ENCODE measurements at places on chromosomes 1 and 21. TPM values are rescaled to one million over a fixed set of nuclear protein-coding genes. Genes with fewer than 3 reads are reported as not detected.

- DNase-seq: no peak
- H3K4me3 ChIP-seq: peak overlapping the region; percentile 89
- peak overlapping the region; percentile 86 for H3K27ac ChIP-seq
- no peaks in the 10 kb centered on the region for H3K27me3 ChIP-seq
- H3K4me1 ChIP-seq: peaks cover 33% of the 10 kb centered on the region
Observed at GRCh38 chr1:27489501-27489972, 430 bp downstream of the WASF2 start.

DNA sequence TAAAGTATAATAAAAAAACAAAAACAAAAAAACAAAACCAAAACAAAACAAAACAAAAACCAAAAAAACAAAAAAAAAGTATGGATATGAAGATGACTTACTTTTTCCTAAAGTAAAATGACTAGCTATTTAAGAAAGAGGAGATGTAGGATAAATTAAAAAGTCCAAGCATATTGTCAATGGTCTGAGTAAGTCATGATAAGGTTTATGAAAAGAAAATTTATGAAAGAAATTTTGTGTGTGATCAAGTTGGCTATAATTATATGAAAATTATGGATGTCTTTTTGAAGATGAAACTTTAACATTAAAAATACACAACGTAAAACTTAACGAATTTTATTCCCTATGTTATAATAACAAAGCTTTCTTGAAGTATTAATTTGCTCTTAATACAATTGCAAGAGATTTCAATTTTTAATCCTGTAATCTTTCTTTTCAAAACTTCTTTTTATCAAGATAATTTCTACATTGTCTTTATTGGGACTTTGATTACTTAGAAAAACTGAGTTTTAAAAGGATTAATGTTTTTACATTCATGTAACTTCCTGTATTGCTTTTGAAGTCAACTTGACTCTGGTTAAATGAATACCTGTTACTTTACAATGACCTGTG is 200.9 kb upstream of the IVNS1ABP start:
- no peak for DNase-seq
- no peaks in the 10 kb centered on the region for H3K27me3 ChIP-seq
- peaks cover 2% of the 10 kb centered on the region for H3K36me3 ChIP-seq
- H3K27ac ChIP-seq: no peak overlapping the region

- H3K4me1 ChIP-seq: peaks cover 2% of the 10 kb centered on the region
- DNase-seq: no peak
- no peaks in the 10 kb centered on the region for H3K36me3 ChIP-seq
- no peak overlapping the region for H3K27ac ChIP-seq
- H3K27me3 ChIP-seq: no peaks in the 10 kb centered on the region
- no peak overlapping the region for H3K4me3 ChIP-seq
Observed at GRCh38 chr21:35617491-35617890, 442.8 kb downstream of the SETD4 start.

DNA sequence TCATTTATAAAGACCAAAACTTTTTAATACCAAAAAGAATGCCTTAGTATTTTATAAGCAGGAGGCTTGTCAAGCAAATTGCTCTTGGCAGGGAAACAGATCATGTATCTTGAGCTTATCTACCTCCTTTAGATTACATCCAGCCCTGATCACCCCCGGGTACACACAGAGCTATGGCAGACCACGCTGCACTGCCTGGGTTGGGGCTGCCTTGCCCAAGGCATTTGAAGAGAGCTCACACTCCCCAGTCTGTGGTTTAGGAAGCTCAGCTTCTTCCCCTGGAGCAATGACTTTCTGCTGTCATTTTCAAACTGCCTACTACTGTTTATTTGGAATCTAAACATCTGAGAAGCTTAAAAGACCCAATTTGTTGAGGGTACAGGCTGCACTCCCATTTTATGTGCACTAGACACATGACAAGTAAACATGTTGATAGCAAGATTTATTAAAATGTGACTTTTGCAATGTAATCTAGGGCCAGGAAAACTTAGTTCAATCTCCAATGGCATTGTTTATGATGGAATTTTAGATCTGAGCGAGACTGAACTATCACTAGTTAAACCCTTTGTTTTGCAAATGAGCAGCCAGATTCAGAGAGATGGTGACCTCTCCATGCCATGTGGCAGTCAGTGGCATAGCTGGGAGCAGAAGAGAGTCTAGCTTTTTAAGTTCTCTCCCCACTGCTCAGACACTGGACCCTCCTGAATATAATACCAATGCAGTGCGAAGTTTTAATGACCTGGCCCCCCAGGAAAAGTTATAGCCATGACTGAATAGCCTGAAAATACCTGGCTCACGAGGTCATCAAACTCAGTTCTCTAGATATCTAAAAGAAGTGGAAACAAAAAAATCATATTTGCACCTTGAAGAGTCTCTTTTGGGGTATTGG is 214.9 kb downstream of the HLX start:
- no peak overlapping the region for H3K4me3 ChIP-seq
- no peak for DNase-seq
- no peaks in the 10 kb centered on the region for H3K36me3 ChIP-seq
- H3K27ac ChIP-seq: no peak overlapping the region
- no peaks in the 10 kb centered on the region for H3K4me1 ChIP-seq
- H3K27me3 ChIP-seq: peaks cover 3% of the 10 kb centered on the region

GRCh38 chr1:175618559-175618958 is 124.8 kb downstream of the TNR start:
- DNase-seq: peak; percentile 34
- H3K36me3 ChIP-seq: no peaks in the 10 kb centered on the region
- no peak overlapping the region for H3K27ac ChIP-seq
- H3K4me1 ChIP-seq: peaks cover 14% of the 10 kb centered on the region
- H3K4me3 ChIP-seq: no peak overlapping the region
- H3K27me3 ChIP-seq: peaks cover 2% of the 10 kb centered on the region

GRCh38 chr1:48203287-48203900 is 19.1 kb upstream of the SLC5A9 start:
- peaks cover 4% of the 10 kb centered on the region for H3K4me1 ChIP-seq
- H3K27ac ChIP-seq: no peak overlapping the region
- DNase-seq: no peak
- peaks cover 2% of the 10 kb centered on the region for H3K27me3 ChIP-seq

GRCh38 chr1:94434365-94435045 is 16.3 kb downstream of the ABCD3 start:
- no peaks in the 10 kb centered on the region for H3K27me3 ChIP-seq
- H3K27ac ChIP-seq: no peak overlapping the region
- peaks cover 18% of the 10 kb centered on the region for H3K36me3 ChIP-seq
- DNase-seq: no peak
- peaks cover 29% of the 10 kb centered on the region for H3K4me1 ChIP-seq

DNA sequence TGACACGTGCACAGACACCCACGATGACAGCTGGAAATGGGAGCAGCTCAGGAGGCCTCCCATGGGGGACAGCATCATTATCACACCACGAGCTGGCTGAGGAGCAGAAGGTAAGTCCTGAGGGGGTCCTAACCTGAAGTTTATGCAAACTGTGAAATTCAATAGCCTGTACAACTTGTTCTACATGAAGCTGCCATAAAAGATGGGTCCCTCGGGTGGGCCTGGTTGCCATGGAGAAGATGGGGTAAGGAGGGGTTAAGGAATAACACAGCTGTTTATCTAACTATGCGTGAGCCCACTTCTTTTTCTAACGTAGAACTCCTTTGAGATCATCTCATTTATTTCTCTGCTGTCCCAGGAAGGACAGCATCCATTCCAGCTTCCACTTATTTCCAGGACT is 163.4 kb upstream of the CD34 start:
- no peak overlapping the region for H3K4me3 ChIP-seq
- no peak overlapping the region for H3K27ac ChIP-seq
- no peaks in the 10 kb centered on the region for H3K27me3 ChIP-seq
- H3K4me1 ChIP-seq: no peaks in the 10 kb centered on the region
- H3K36me3 ChIP-seq: no peaks in the 10 kb centered on the region
- DNase-seq: no peak

GRCh38 chr1:112665857-112666256 is 8.6 kb upstream of the MOV10 start:
- no peaks in the 10 kb centered on the region for H3K27me3 ChIP-seq
- H3K4me1 ChIP-seq: peaks cover 33% of the 10 kb centered on the region
- no peak overlapping the region for H3K4me3 ChIP-seq

DNA sequence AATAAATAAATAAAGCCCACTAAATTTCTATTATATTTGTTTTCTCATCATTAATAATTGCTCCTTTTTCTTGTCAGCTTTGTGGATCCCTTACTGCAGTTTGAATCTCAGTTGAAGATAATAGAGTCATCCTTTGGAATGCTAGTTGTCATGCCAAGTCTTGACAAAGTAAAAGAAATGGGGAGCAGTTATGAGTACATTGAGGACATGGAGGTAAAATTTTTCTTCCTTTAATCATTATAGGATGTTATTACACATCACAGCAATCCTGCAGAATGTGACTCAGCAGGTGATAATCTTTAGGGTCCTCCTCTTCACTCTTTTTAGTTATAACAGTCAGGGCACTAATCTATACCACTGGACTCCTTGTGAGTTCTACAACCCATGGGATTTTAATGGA is 24.1 kb downstream of the MROH9 start:
- no peaks in the 10 kb centered on the region for H3K36me3 ChIP-seq
- H3K27ac ChIP-seq: no peak overlapping the region
- H3K4me3 ChIP-seq: no peak overlapping the region
- peaks cover 25% of the 10 kb centered on the region for H3K27me3 ChIP-seq
- H3K4me1 ChIP-seq: no peaks in the 10 kb centered on the region

DNA sequence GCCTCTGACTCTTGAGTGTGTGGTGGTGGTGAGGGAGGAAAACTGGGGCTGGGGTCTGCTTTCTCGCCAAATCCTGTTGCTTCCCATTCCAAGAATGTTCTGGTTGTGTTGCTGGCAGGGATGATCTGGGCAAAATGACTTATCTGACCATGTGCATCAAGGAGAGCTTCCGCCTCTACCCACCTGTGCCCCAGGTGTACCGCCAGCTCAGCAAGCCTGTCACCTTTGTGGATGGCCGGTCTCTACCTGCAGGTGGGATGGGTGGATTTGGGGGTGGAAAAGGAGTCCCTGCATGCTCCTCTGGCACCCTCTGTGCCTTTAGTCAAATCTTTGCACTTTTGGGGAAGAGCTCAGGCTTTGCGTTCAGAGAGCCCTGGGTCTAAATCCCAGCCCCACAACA is 18.1 kb downstream of the CYP4B1 start:
- peaks cover 1% of the 10 kb centered on the region for H3K27me3 ChIP-seq
- no peaks in the 10 kb centered on the region for H3K4me1 ChIP-seq
- no peak for DNase-seq

DNA sequence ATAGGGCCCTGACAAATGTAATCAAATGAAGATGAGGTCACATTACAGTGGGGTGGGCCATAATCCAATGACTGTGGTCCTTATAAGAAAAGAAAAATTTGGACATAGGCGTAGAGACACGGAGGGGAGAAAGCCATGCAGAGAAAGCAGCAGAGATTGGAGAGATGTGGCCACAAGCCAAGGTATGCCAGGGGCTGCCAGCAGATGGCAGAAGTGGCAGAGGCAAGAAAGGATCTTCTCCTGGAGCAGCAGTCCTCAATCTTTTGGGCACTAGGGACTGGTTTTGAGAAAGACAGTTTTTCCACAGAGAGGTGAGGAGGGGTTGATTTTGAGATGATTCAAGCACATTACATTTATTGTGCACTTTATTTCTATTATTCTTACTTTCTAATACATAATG is 355.1 kb downstream of the NPHP4 start:
- no peak overlapping the region for H3K4me3 ChIP-seq
- H3K27ac ChIP-seq: no peak overlapping the region
- H3K36me3 ChIP-seq: no peaks in the 10 kb centered on the region
- H3K27me3 ChIP-seq: peaks cover 19% of the 10 kb centered on the region

- no peaks in the 10 kb centered on the region for H3K36me3 ChIP-seq
- peaks cover 5% of the 10 kb centered on the region for H3K27me3 ChIP-seq
- DNase-seq: no peak
- no peak overlapping the region for H3K27ac ChIP-seq
- H3K4me3 ChIP-seq: no peak overlapping the region
Observed at GRCh38 chr1:245583081-245583480, 428.3 kb downstream of the KIF26B start.

GRCh38 chr1:37867784-37868183 is 8.4 kb upstream of the MTF1 start:
- H3K36me3 ChIP-seq: peaks cover 20% of the 10 kb centered on the region
- H3K27ac ChIP-seq: no peak overlapping the region
- no peak for DNase-seq
- no peak overlapping the region for H3K4me3 ChIP-seq
- H3K4me1 ChIP-seq: peaks cover 13% of the 10 kb centered on the region

DNA sequence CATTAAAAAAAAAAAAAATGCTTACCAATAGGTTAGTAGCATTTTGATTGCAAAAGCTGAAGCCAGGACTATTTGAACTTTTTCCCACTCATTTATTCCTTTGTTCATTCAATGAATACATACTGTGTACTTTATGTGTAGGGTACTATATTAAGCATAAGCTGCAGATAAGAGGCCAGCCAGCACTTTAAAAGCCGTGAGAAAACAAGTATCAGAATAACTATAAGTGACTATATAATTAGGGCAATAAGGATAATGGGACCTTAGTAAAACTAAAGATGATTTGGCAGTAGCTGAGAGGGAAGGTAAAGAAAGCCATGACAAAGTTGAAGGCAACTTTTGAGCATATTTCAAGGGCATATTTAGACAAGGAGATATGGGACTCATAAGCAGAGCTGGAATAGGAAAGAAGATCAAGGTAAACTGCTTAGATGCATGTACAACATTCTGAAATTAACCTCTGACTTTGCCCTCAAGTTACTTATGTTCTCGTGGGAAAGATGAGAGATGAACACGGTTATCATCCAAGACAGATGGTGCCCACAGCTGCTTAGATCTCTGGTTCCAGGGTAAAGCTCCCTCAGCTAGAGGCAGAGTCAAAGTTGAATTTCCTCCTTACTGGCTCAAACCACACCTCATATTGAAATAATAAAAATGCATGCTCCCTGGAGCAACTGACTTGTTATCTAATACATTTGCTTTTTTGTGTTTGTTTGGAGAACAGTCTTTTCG is 44.0 kb upstream of the FMO2 start:
- no peaks in the 10 kb centered on the region for H3K4me1 ChIP-seq
- DNase-seq: no peak
- H3K36me3 ChIP-seq: no peaks in the 10 kb centered on the region

- peak; percentile 93 for DNase-seq
- H3K36me3 ChIP-seq: no peaks in the 10 kb centered on the region
- H3K4me1 ChIP-seq: peaks cover 21% of the 10 kb centered on the region
Observed at GRCh38 chr1:156445789-156446263, 54.7 kb downstream of the MEF2D start.

GRCh38 chr1:152546704-152547103 is 19.9 kb downstream of the LCE3E start:
- no peak overlapping the region for H3K27ac ChIP-seq
- no peak overlapping the region for H3K4me3 ChIP-seq
- no peaks in the 10 kb centered on the region for H3K4me1 ChIP-seq
- peaks cover 6% of the 10 kb centered on the region for H3K27me3 ChIP-seq
- no peak for DNase-seq

GRCh38 chr1:170663404-170664092 is 383 bp upstream of the PRRX1 start:
- no peaks in the 10 kb centered on the region for H3K36me3 ChIP-seq
- peaks cover 81% of the 10 kb centered on the region for H3K27me3 ChIP-seq
- H3K27ac ChIP-seq: no peak overlapping the region
- DNase-seq: no peak
- no peak overlapping the region for H3K4me3 ChIP-seq

COL18A1 gene
- 10.3 TPM for total RNA-seq

CD1B gene
- total RNA-seq: not detected

PRDM15 gene
- 9.8 TPM for total RNA-seq

SPRR2B gene
- total RNA-seq: not detected

Measured in activated naive CD4-positive, alpha-beta T cell treated with anti-CD3 and anti-CD28 coated beads for 36 hours (primary cell).